Osteoblast (primary cell): ENCODE measurements at places on chromosomes 11 and 22. TPM values are rescaled to one million over a fixed set of nuclear protein-coding genes. Genes with fewer than 3 reads are reported as not detected.

MS4A6A gene
- total RNA-seq = under 0.01 TPM in 1 of 2 replicates, not detected in the other

SMC1B gene
- not detected in 2 replicates for total RNA-seq

GRCh38 chr11:6746626-6747025 is 25.1 kb downstream of the OR2AG2 start:
- H3K27ac ChIP-seq = no peak overlapping the region
- H3K4me1 ChIP-seq = no peaks in the 10 kb centered on the region
- no peak for DNase-seq

- no peaks in the 10 kb centered on the region for H3K4me1 ChIP-seq
- H3K27ac ChIP-seq = no peak overlapping the region
- peaks cover 31% of the 10 kb centered on the region for H3K27me3 ChIP-seq
These were observed 101.1 kb upstream of the SLC22A12 start for GRCh38 chr11:64489831-64490441.

GRCh38 chr22:28911777-28912669 is 28.7 kb downstream of the ZNRF3 start:
- no peaks in the 10 kb centered on the region for H3K36me3 ChIP-seq
- no peaks in the 10 kb centered on the region for H3K27me3 ChIP-seq
- peak overlapping the region; percentile 30 for H3K27ac ChIP-seq
- no peak overlapping the region for H3K4me3 ChIP-seq

- H3K4me3 ChIP-seq = no peak overlapping the region
- peaks cover 25% of the 10 kb centered on the region for H3K36me3 ChIP-seq
- no peak overlapping the region for H3K27ac ChIP-seq
- peak; percentile 89 for DNase-seq
- peaks cover 3% of the 10 kb centered on the region for H3K27me3 ChIP-seq
These were observed 7.4 kb downstream of the CBX6 start for GRCh38 chr22:38864361-38865191.

DNA sequence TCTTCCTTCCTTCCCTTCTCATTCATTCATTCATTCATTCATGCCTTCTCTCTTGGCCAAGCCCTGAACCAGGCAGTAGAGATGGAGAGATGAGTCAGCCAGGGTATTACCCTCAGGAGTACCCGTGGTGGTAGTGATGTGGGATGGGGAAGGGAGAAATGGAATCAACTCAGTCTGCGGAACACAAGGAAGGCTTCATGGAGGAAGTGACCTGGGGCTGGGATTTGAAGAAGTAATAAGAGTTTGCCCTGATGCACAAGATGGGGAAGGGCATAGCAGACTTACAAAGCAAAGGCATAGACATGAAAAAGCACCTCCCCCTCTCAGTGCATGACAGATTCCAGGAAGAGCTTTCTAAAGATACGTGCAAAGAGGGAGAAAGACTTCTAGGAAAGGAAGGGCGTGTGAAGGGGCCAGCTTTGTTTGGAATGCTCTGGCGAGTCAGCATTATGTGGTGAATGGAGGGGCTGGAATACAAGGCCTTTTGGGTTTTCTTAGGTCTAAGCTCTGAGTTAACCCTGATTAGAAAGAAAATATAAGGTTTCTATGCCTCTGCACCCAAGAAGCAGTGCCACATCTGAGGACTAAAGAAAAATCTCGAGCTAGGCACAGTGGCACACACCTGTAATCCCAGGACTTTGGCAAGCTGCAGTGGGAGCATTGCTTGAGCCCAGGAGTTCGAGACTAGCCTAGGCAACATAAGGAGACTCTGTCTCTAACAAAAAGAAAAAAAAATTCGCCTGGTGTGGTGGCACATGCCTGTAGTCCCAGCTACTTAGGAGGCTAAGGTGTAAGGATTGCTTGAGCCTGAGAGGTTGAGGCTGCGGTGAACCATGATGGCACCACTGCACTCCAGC is 36.4 kb upstream of the ACER3 start:
- no peaks in the 10 kb centered on the region for H3K27me3 ChIP-seq
- DNase-seq = no peak
- H3K27ac ChIP-seq = no peak overlapping the region

GRCh38 chr11:7072401-7073028 is 16.3 kb upstream of the RBMXL2 start:
- H3K27me3 ChIP-seq = no peaks in the 10 kb centered on the region
- no peak overlapping the region for H3K27ac ChIP-seq
- H3K36me3 ChIP-seq = no peaks in the 10 kb centered on the region
- H3K4me1 ChIP-seq = no peaks in the 10 kb centered on the region
- H3K4me3 ChIP-seq = no peak overlapping the region

DNA sequence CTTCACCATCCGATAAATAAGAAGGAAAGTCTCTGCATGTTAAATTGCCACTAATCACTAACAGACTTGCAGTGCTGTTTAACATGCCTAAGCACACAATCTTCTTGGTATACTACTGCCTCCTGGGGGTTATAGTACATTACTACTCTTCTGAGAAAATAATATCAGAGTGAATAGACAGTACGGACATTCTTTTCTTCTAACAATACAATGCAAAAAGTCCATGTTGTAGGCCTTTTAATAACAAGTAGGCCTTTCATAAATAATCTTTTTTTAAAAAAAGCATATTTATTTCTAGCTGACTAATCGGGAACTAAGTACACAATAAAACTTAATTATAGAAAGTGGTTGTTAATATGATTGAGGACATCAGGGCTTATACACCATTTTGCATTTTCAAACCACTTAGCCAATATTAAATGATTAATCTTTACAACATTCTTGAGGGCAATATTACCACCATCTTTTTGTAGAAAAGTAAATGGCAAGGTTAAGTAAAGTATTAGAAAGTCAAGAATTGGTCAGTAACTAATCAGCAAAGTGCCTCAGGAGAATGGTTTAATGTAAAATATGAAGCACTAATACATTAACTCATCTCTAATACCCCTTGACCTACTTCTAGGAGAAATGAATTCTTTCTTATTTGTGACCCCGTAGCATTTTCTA is 84.7 kb downstream of the TTC28 start:
- no peaks in the 10 kb centered on the region for H3K36me3 ChIP-seq
- H3K4me3 ChIP-seq = no peak overlapping the region
- H3K27ac ChIP-seq = peak overlapping the region; percentile 34
